ENCODE measurements at places on chromosomes 6 and 20. TPM values are rescaled to one million over a fixed set of nuclear protein-coding genes. Genes with fewer than 3 reads are reported as not detected.

The BPIFA1 gene
- total RNA-seq, result not detected

The HDGFL1 gene
- not detected for total RNA-seq

The NR2E1 gene
- total RNA-seq, result not detected

The SEC23B gene
- 37.1 TPM for total RNA-seq

The AGPAT1 gene
- total RNA-seq, result 20.0 TPM

The C6orf141 gene
- 30.7 TPM for total RNA-seq
